Endothelial cell (in vitro differentiated cells): ENCODE measurements at places on chromosomes 11 and 22.
A peak's percentile ranks its signal among the peaks of the same experiment; 100 is the strongest.

GRCh38 chr11:8026982-8027381 lies 39.8 kb downstream of the EIF3F start:
- DNase-seq: no peak

DNA sequence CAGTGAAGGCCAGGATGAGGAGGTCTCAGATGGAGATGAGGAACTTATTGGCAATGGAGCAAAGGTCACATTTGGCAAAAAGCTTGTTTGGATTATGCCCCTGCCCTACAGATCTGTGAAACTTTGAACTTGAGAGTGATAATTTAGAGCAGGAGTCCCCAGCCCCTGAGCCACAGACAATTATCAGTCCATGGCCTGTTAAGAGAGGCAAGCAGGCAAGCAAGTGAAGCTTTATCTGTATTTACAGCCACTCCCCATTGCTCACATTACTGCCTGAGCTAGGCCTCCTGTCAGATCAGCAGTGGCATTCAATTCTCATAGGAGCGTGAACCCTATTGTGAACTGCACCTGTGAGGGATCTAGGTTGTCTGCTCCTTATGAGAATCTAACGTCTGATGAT lies 1076.9 kb upstream of the TENM4 start:
- DNase-seq: no peak

DNA sequence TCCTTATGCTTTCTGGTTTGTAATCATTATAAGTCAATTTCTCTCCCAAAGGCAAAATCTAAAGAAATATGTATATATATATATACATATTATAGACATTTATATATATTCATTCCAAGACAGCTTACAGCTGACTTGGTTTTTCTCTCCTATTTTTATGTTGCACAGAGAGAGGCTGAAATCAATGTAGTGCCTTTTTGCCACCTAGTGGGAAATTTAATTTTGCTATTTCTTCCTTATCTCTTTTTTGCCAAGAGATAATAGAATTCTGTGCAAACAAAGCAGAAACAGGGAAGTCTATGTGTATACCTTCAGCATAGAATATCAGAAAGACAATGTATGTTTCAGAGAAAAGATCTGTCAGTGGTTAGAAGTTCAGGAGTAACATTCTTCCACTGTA lies 186.0 kb upstream of the ANO5 start:
- DNase-seq: no peak

DNA sequence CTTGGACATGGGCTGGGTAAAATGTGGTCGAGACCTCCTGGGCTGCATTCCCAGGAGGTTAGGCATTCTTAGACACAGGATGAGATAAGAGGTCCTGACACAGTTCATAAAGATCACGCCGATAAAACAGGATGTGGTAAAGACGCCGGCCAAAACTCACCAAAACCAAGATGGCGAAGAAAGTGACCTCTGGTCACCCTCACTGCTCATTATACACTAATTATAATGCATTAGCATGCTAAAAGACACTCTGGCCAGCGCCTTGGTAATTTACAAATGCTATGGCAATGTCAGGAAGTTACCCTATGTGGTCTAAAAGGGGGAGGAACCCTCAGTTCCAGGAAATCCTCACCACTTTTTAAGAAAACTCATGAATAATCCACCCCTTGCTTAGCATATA lies 983.3 kb downstream of the OPCML start:
- no peak for DNase-seq

DNA sequence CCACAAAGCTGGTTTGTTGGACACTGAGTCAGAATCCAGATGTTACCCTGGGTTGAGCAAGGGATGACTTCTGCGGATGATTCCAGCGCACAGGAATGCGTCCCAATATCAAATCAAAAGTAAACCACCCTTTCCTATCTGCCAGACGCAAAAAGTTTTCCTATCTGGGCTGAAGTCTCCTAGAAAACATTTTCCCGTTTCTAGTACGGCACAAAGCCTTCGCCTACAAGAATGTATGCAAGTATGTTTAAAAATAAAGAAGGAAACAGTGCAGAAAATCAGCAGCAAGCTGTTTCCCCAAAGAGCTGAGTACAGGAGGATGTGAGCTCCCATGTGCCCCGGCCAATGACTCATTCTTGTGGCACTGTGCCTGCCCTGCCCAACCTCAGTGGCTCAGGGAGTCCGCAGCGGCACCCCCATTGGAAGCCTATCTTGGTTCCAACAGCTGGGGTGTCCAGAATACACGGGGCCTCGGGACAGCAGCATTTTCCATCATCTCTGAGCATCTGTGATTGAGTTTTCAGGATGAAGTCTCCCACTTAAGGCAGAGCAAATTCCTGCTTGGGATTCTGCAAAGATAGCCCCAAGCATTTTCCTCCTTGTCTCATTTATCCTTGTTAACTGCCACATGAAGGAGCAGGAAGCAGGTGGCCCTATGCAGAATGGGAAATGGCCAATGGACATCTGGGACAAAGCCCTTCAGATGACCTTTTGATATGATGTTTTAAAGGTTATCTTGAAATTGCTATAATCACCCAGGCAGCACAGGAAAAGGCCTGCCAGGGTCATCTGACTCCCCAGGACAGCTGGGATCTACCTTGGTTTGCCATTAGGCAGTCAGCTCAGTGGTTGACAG lies 17.5 kb downstream of the KCNJ5 start:
- no peak for DNase-seq

DNA sequence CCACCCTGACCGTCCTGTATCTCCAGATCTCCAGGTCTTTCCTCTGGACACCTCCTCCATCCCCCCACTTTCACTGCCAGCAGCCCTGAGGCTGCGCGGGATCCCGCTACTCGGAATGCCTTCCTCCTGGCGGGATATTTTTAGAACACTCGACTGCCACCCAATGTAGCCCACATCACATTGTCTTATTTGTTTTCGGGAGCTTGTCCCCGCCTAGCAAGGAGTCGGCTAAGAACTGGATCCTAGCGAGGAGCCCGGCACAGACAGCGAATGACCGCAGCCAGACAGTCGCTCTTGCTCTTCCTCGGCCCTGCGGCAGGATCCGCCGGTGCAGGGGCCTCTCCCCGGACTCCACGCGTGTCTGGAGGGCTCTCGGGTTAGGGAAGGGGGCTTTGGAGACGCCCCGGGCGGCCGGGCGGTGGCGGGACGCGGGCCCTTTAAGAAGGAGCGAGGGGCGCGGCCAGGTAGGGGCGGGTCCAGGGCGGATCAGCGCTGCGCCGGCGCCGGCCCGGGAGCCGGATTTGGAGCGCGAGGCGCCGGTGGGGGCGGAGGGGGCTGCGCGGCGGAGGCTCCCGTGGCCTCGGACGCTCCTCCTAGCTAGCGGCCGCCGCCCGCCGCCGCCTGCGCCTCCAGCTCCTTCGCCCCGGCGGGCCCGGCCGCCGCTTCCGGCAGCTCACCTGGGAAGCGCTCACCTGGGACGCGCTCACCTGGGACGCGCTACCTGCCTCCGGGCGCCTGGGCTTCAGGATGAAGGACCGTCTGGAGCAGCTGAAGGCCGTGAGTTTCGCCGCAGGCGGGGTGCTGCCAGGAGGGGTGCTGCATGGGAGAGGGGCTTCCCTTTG lies at the start of gene STX3:
STX3 (plus strand) TSS at position 518 of the 842 bp plus-strand sequence; CDS start at position 748, 230 bp downstream.
- DNase-seq: peak; percentile 72

- no peak for DNase-seq
Observed at GRCh38 chr22:49790912-49791311, 36.8 kb downstream of the BRD1 start.

- no peak for DNase-seq
Observed at GRCh38 chr22:47173535-47174021, 411.1 kb downstream of the TBC1D22A start.

- no peak for DNase-seq
Observed at GRCh38 chr11:17572791-17573460, 25.9 kb downstream of the OTOG start.

GRCh38 chr11:115164774-115165173 lies 339.4 kb downstream of the CADM1 start:
- DNase-seq: no peak

- no peak for DNase-seq
Observed at GRCh38 chr11:10503221-10503620, 37.8 kb downstream of the RNF141 start.

- no peak for DNase-seq
Observed at GRCh38 chr11:59180907-59181306, 9.0 kb downstream of the DTX4 start.

GRCh38 chr11:133830931-133831907 lies 14.1 kb downstream of the SPATA19 start:
- DNase-seq: no peak

- DNase-seq: no peak
Observed at GRCh38 chr11:132080127-132080526, 709.7 kb downstream of the NTM start.

GRCh38 chr11:109150581-109150980 lies 271.4 kb upstream of the C11orf87 start:
- DNase-seq: no peak

GRCh38 chr11:86919557-86920210 lies 35.5 kb downstream of the FZD4 start:
- DNase-seq: peak; percentile 34

GRCh38 chr11:134060316-134060715 lies 8.6 kb upstream of the JAM3 start:
- no peak for DNase-seq

GRCh38 chr22:49573109-49573765 lies 254.4 kb downstream of the BRD1 start:
- DNase-seq: no peak

DNA sequence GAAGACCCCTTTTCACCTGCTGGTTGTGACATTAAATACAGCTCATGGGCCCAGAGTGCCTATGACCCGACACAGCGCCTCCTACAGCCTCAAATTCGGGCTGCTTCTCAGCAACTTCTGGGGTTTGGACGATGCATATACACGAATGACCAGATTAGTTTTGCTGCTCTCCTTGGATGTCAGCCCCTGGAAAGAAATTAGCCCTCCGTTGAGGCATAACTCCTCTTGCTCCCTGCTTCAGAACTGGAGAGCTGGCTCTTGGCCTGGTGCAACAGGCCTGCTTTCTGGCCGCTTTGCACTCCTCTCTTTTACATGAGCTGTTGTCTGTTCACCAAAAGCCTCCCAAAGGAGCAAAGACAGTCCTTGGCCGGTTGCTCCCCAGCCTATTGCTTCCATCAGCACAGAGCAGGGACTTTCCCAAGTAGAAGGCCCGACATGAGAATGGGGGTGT lies 3.3 kb downstream of the TECTA start:
- DNase-seq: peak; percentile 11

DNA sequence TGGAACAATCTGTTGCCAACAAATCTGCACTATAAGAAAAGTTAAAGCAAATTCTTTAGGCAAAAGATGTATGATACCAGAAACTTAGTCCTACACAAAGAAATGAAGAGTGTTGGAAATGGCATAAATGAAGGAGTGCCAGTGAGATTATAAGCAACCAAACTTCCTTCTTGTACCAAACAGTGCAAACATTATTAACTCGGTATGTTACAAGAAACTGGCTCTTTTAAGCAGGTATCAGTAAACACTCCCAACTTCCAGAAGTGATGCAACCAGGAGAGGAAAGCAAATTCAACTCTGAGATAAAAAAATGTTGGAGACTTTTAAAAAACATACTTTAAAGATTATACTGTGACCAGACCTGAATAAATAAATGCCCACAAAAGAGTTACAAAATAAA lies 28.5 kb downstream of the COPB1 start:
- no peak for DNase-seq

- no peak for DNase-seq
Observed at GRCh38 chr11:100221791-100222190, 465.3 kb upstream of the ARHGAP42 start.

DNA sequence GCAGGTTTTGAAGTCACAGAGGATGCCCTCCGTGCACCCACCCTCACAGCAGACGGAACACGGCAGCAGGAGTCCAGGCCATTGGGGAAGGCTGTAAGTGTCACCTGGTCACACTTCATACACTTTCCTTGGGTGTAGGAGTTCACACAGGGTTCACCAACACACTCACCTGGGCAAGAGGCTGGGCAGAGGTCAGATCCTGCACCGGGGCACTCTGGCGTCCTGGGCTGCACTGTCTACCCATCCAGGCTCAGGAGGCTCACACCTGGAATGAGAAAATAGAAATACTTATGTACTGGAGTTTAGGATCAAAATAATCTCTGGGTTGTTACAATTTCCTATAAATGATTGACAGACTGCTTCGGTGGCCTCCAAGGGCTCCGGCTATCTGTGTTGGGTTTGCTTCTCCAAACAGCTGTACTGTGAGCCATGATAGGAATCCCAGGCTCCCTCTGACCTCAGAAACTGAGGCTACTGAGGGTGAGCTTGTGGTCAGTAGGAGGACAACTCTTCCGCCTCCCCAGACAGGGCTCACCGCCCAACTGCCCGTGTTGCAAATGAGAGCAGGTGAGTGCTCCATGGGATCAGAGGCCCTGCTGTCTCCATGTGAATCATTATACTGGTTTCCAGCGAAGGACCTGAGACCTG lies 20.1 kb upstream of the CARS1 start:
- no peak for DNase-seq

GRCh38 chr11:64107303-64107702 lies 58.6 kb downstream of the MACROD1 start:
- no peak for DNase-seq

DNA sequence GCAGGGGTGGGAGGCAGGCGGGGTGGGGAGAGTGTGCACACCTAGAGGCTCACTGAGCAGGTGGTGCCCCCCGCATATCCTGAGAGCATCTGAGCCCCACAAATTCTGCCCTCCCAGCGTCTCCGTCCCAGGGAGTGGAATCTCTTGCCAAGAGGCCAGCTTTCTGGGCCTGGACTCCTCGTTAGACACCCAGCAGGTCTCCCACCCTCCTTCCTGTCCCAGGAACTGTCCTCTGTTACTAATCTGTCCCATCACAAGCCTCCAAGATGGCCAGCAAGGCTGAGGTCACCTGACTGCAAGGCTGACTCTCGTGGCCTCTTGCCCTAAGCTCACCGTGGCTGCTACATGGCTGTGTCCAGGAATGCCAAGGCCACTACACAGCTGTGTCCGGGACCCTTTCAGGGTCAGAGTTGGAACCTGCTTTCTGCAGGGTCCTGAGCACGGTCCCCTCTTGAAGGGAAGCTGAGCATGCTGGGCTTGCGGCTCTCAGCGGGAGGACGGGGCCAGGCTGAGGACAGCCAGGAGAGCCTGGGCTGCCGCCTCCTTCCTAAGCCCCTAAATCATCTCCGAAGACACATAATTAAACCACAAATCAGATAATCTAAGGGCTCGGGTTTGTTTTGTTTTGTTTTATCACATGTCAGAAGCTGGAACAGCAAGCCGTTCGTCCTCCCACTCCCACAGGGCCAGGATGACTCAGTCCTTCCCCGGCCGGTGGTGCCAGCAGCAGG lies 1327.3 kb downstream of the TBC1D22A start:
- no peak for DNase-seq

DNA sequence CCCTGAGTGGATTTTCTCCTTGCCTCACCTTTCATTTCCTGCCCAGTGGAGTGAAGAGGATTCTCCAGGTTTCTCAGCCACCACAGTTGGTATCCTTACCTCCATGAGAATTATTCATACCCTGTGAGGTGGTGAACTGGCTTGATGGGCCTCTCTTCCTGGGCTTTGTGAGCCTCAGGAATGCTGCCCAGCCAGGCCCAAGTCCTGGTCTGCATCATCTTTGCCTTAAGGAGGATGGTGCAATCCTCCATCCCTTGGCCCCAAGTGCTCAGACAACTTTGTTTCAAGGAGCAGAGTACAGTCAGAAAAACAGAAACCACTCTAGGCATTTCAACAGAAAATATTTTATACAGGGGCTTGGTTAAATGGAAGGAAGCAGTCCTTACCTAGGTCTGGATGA lies 114.2 kb upstream of the CADM1 start:
- DNase-seq: no peak

- DNase-seq: no peak
Observed at GRCh38 chr11:114295676-114296604, at the start of gene NNMT. Gene NNMT, plus strand, starts transcription at chr11:114296399. Its CDS starts 158 bp downstream, at chr11:114296557.
